ENCODE measurements at places on chromosomes 6 and 20.

- no peak for DNase-seq
Observed at GRCh38 chr6:77511860-77512259, 48.6 kb upstream of the HTR1B start.

- DNase-seq = no peak
Observed at GRCh38 chr20:36243726-36244125, 7.4 kb downstream of the AAR2 start.

DNA sequence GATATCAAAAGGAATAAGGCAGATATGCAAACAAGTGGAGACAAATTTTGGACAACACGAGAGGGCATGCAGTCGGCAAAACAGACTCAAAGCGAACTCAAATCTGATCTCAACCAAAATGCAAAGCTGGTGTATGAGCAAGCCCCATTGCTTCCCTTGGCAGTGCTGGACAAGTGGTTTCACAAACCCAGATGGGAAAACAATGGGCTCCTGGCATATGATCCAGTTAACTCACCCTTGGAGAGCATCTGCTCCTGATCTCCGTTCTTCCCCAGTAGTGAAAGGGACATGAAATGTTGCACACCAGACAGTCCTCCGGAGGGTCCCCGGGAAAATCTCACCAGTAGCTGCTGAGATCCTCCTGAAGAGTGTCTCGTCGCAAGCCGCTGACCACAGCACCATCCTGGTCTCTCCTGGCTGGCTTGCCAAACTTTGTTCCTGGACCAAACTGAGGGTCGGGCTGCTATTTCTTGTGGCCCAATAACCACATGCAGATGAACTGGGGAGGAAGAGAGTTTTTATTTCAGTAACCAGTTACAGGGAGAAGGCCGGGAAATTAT, 84.3 kb upstream of the THBS2 start:
- no peak for DNase-seq

GRCh38 chr6:154868143-154868594, 126.9 kb upstream of the TIAM2 start:
- DNase-seq = no peak

DNA sequence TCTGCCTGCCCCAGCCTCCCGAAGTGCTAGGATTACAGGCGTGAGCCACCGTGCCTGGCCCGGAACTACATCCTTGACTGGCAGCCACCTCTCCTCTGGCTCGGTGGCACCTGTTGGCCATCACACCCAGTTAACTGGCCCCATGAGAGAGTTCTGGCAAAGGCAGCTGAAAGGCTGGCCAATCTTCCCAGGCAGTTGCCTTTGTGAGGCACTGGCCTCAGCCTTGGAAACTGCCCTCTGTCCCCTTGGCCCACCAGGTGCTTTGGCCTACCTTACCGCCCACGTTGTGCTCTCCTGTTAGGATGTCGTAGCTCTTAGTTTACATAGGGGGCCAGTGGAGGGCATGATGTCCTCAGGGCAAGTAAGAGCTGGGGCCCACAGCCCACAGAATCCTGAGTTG, 9.6 kb upstream of the MANBAL start:
- no peak for DNase-seq

DNA sequence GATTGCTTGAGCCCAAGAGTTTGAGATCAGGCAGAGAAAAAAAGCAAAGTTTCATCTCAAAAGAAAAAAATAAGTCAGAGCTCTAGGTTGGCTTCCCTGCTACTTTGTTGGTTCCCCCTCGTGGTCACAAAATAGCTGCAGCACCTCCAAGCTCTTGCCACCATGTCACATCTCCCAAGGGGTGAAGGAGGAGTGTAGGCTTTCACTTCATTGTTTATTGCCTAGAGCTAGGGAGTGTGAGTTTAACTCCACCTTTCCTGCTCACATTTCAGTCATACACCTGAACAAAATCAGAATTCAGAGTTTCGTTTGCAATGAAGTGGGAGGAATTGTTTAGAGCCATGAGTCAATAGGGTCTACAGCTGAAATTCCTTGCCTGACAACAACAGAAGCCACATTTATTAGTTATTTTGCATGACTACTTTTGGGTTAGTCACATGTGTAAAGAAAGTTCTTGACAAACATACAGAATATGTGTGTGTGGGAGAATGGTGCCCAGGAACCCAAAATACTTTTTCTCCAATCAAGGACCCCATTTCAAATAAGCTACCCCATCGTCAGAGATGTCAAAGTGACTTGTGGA, 56.2 kb upstream of the UFL1 start:
- DNase-seq = no peak

All from activated CD8-positive, alpha-beta memory T cell treated with anti-CD3 and anti-CD28 coated beads, Interleukin-2, amount 10 ng/mL, durations not matched to agents 7 days and 5 days (primary cell).